Smooth muscle cell of bladder (primary cell): ENCODE measurements at places on chromosomes 7 and 10. TPM values are rescaled to one million over a fixed set of nuclear protein-coding genes. Genes with fewer than 3 reads are reported as not detected.

The INSYN2A gene
- total RNA-seq, result 0.14 and 0.55 TPM in 2 replicates

The HKDC1 gene
- 0.28 and 0.74 TPM in 2 replicates for total RNA-seq

The SLC18A2 gene
- total RNA-seq, result not detected in 2 replicates

The AKR1C1 gene
- total RNA-seq, result 218 and 321 TPM in 2 replicates

The SHTN1 gene
- 0.92 and 1.00 TPM in 2 replicates for total RNA-seq

The PDZD7 gene
- 0.28 and 1.1 TPM in 2 replicates for total RNA-seq
